ENCODE measurements at places on chromosomes 4 and X. TPM values are rescaled to one million over a fixed set of nuclear protein-coding genes. Genes with fewer than 3 reads are reported as not detected.

DNA sequence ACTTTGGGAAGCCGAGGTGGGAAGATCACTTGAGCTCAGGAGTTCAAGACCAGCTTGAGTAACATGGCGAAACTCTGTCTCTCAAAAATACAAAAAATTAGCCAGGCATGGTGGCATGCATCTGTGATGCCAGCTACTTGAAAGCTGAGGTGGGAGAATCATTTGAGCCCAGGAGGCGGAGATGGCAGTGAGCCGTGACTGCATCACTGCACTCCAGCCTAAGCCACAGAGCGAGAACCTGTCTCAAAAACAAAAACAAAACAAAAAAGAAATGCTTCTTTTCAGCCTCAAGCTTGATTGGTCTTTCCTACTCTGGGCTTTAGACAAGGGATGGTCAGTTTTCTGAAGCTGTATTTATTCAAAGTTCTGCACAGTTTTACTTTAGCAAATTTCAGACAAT, 15.8 kb upstream of the DHRSX start:
- no peak for DNase-seq

DNA sequence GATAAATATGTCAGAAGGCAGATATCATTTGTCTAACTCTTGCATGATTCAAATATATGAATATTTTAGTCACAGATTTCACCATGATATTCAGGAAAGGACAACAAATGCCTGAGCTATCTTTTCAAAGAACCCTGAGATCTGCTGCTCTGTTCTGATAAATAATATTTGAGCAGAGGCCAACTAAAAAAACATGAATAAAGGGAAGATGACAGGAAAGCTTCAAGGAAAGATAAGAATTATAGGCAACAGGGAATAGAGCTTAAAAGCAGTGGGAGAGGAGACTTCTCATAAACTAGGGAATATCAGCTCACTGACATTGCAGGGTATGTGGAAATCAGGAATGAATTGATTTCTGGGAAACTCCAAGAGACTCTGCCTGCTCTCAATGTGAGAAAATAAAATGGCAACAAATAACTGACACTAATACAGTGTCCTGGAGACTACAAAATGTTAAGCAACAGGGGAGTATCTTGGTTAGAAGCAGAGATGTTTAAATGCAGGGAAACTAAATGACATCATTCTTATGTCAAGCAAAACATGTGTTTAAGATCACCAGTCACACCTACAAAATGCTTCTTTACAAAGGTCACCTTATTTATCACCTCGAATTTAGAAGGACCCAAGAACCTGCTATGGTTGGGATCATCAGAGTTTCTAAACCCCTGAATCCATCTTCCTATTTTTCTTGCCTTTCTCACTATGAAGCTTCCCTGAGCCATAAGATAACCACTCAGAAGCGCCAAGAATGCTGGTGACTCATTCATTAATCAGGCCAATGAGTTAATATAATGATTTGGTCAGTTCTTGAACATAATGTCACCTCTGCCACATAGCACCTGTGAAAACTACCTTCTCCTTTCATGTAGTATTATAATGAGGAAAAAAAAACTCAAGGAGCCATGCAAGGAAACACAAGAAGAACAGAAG, 78.1 kb downstream of the NDST3 start:
- no peak for DNase-seq

Gene GAGE1
- not detected for polyA plus RNA-seq

Gene CRLF2
- polyA plus RNA-seq = not detected

DNA sequence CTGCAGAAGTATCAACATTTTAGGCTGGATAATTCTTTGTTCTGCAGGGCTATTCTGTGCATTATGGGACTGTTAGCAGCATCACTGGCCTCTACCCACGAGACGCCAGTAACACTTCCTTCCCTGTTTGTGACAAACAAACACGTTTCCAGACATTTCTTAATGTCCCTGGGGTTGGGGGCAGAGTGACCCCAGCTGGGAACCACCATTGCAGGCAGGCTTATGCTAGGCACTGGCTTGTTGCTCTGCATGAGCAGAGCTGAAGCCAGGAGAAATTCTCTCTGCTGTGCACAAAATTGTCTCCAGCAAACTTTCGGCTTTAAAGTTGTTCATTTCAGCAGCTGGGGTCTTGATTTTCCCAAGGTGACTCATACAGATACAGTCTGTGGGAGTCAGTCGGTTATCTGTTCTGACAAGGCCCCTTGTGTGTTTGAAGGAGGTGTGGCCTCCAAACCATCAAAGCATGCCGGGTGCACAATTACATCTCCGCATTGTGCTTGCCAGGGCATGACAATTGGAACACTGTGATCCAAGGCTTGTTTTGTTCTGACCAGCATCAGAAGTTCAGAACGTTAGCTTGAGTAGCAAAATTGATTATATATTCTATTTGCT, 156.4 kb upstream of the BOD1L1 start:
- no peak for DNase-seq

GRCh38 chr4:72531768-72532290, 37.2 kb downstream of the ADAMTS3 start:
- DNase-seq = no peak

GRCh38 chr4:16026160-16026761, 57.6 kb downstream of the PROM1 start:
- DNase-seq = peak; percentile 61

GRCh38 chr4:1002631-1003251, 8.7 kb upstream of the FGFRL1 start:
- DNase-seq = no peak

Gene XPNPEP2
- 83.6 TPM for polyA plus RNA-seq

Gene IGSF1
- polyA plus RNA-seq = 23.6 TPM

Gene NIPAL1
- 8.6 TPM for polyA plus RNA-seq

GRCh38 chr4:71732706-71733105, 51.2 kb downstream of the GC start:
- no peak for DNase-seq

Data from renal cortex interstitium (tissue), 15 donors.